CD4-positive, alpha-beta T cell treated with Interleukin-6 at 100 ng/mL for 8 hours (primary cell): ENCODE measurements at places on chromosomes 1 and 21.

DNA sequence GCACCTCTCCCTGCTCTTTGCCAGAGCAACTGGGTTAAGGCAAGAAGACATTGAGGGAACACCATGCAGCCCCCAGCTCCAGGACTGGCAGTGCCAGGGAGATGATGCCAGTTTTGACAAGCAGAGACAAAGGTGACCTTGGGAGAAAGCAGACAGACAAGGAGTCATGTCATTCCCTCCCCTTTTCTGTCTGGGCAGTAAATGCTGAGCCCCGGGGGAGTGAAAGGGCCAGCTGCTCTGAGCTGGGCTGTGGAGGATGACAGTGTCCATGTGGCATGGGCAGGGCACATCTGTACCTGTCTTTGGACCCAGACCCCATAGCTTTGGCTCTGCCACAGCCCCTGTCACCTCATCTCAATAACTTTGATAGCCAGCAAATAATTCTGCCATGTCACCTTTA lies 24.2 kb downstream of the PLEKHA6 start:
- no peak for DNase-seq

GRCh38 chr1:111836111-111836510 lies 80.4 kb downstream of the DDX20 start:
- no peak for DNase-seq

DNA sequence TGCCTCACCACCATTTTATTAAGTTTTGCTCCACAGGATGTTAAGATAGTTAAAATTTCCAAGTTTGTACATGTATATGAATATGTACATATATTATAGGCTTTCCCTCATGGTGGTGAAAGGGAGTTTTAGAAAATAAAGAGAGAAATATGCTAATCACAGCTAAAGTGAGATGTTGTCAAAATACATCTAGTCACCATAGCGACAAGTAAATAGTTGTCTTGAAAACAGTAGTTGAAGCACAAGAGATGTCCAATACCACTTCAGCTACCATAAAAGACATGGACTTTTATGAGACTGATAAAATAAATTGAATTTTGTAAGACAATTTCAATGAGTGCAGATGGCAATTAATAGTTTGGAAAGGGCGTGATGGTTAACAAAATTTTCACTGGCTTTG lies 1600.0 kb downstream of the BRINP3 start:
- no peak for DNase-seq

- no peak for DNase-seq
Measured at GRCh38 chr1:58738876-58739275, 39.0 kb upstream of the MYSM1 start.

DNA sequence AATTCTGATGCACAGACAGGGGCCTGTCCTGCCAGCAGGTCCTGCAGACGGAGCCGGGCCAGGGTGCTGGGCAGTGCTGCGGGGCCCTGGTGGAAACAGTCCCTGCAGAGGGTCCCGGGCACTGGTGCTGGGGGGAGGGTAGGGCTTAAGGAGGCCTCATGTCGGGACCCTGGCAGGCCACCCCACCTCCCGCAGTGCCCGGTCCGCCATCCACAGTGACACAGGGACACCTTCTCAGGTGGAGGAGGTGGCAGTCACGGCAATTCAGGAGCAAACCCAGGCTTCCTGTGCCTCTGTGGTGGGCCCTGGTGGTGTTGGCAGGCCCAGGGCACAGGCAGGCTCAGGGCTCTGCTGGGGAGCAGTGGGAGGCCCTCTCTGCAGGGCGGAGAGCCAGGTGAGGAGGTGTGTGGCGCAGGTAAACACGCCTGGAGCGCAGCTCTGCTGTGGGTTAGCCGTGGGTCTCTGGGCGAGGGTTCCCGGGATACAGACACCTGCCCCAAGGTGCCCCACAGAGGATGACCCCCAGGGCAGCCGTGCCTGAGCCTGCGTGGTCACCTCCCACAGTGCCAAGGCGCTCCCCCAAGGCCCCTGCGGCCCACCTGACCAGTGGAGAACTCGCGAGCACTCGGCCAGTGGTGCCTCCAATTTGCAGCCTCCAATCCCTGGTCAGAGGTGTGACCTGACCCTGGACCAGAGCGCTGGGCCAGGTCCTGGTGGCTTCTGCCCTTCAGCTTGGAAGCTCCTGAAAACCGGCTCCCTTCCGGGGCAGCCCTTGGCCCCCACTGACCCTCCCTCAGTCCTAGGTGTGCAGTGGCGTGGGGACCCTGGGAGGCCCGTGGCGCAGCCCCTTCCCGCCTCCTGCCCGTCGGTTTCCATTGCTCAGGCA lies 19.2 kb downstream of the COL18A1 start:
- no peak for DNase-seq
